ENCODE measurements at places on chromosomes 11 and 22.

DNA sequence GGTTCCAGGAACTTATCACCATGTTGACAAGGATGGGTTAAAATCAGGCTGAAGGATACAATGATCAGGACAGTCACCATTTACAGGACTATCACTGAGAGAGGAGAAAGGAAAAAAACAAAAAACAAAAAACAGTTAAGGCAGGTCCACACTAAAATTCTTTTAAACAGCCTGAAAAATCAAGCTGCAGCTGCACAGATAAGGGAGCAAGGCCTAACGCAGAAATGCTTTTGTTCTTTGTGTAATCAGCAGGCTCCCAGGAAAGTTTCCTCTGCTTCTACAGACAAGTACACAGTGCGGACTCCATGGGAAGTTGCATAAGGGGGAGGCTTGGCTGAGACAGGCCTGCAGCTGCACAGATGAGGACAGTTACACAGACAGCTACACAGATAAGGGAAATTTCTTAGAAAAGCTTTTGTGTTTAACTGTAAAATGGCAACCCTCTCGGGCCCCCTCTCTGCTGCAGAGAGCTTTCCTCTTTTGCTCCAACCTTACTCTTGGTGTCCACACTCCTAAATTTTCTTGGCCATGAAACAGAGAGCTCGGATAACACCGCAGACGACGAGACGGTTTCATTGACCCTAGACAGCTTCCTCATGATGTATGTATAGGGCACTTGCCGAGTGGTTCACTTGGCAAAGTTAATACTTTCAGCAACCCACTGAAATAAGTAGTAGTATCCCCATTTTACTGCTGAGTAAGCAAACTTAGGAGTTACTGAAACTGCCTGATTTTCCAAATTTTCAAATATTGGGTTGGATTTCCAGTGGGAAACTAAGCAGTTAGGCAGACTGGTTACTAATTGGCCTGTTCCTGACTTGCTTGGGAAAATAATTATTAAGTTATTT is 45.5 kb downstream of the PIWIL3 start:
- no peak for DNase-seq

GRCh38 chr22:18045794-18046193 is 21.4 kb upstream of the MICAL3 start:
- DNase-seq: no peak

DNA sequence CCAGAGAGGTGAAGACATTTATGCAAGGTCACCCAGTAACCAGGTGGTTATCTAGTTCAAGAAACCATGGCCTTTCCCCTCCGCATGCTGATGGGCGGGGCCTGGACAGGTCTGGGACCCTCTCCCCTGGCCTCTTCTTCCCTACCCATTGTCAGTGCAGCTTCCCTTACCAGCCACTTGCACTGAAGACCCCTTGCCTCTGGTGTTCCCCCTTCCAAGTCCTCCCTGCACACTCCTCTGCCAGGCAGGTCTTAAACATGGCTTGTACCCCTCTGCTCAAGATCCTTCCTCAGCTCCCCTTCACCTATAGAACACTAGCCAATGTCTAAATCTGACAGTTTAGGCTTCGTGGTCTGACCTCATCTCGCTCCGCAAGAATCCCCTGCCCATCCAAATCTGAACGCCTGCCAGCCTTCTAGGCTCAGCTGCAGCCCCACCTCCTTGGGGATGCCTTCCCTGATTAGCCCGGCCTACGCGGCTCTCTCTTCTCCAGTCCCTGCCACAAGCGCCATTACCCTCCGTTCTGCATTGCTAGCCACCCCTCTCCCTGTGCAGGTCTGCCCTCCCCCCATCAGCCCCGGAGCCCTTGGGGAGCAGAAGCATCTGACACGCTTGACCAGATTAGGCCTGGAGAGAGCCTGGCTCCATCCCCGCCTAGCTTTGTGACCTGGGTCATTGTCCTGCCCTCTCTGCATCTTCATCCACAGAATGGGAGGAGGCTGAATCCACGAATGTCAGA is 213.8 kb downstream of the DSCAML1 start:
- DNase-seq: no peak

DNA sequence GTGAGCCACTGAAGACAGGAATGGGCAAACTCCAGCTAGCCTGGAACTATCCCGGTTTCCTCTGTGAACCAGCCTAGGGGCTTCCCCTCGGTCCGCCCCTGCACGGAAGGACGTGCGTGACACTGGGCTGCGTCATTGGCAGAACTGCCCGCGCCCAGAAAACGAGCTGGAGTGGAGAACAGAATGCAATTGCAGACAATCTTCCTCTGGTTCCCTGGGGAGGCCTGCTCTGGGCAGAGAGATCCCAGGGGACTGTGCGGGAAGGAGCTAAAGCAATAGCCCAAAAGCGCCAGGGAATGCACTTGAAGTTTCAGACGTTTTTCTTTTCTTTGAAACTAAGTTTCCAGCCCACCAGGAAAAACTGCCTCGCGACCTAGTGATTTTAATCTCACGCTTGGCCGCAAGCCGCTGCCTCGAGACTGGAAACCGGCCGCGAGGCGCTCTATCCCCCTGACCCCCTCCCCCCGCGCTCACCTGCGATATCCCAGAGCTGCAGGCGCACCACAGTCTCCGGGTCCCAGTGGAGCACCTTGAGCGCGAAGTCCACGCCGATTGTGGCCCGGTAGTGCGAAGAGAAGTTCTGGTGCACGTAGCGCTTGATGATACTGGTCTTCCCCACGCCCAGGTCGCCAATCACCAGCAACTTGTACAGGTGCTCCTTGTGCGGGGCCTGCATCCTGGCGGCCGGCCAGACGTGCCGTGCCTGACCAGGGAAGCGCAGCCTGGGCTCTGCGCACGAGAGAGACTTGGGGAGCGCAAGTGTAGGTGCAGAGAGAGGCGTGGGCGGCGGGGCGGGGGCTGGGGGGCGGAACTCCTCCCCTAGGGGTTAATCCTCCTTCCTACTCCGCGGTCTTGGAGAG is at the start of gene RAB38:
Gene RAB38 (minus strand): TSS at position 735 of the 860 bp plus-strand sequence. CDS start 59 bp downstream, at position 676.
- DNase-seq: peak; percentile 36

- DNase-seq: no peak
These were observed 6.3 kb upstream of the SAMM50 start for GRCh38 chr22:43948836-43949406.

DNA sequence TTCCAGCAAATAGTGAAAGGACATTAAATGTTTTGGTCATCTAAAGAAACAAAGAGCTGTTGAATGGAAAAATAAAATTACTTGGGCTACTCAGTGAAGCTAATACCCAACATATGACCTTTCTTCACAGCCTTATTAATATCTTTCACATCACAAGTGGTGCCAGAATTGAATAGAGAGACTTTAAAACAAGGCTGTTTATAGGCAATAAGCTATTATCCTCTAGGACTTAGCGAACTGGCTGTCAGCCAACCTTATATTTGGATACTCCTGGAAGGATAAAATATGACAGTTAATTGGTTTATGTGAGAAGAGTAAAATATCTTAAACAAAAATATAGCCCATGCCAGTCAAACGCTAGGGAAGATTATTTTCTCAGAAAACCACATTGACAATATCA is 225.5 kb upstream of the BLID start:
- peak; percentile 41 for DNase-seq

GRCh38 chr11:64360448-64360921 is 1.5 kb downstream of the RPS6KA4 start:
- no peak for DNase-seq

GRCh38 chr11:14420223-14420622 is 61.2 kb upstream of the RRAS2 start:
- no peak for DNase-seq

GRCh38 chr11:12554122-12554521 is 120.1 kb upstream of the TEAD1 start:
- DNase-seq: no peak

DNA sequence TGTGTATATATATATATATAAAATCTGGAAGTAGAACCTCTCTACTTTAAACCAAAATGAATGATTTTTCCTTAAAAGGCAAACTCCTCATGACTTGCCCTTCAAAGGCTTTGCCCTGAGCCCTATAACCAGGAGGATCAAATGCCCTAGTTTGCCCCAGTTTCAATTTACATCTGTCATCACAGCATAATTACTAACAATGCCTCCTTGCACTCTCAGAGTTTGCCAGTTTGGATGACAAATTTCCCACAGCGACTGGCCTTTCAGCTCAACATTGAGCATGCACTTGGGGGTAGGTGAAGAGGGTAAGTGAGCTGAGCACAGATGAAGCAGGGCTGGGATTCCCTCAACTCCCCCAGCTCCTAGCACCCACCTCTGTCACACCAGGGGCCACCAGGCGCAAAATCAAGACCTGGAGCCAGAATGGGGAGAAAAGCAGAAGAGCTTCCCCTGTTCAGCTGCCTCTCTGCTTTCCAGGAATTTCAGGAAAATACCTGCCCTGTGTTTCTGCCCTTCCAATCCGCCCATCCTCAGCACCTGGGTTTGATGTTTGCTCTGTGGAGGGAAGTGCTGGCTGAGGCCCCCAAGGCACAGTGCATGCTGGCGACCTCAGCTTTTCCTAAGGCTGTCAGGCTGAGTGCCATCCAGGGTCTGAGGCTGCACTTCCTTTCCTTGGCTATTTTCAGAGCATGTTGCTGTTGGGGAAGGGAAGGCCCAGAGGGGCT is 67.5 kb downstream of the ADAMTS15 start:
- DNase-seq: no peak

All from NCI-H1092 (cell line).